ENCODE measurements at places on chromosomes 5 and 9.
A peak's percentile ranks its signal among the peaks of the same experiment; 100 is the strongest.

- no peak for DNase-seq
Observed at GRCh38 chr9:7376213-7376612, 423.4 kb downstream of the DMAC1 start.

DNA sequence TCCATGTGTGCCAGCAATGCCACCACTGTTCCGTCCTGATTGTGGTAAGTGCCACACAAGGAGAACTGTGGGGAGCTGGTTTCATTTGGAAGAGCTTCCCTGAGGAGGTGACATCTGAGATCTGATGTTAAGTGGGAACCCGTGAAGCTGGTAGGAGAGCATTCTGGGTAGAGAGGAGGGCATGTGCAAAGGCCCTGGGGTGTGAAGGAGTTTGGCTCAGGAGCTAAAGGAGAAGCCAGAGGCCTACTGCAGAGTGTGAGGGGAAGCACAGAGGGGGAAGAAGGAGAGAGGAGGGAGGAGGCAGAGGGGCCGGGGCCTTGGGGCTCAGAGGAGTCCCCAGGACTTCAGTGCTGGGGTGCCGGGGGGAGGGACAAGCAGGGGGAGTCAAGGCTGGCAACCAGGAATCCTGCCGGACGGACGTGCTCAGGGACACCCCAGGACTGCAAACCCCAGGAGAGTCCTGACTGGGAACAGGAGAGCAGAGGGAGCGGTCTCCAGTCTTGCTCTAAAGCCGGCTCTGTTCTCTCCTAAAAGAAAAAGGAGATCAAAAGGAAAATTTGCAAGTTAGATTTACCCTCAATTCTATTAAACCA is 19.7 kb downstream of the C9orf50 start:
- DNase-seq, result no peak

GRCh38 chr5:174733091-174733690 is 8.8 kb downstream of the MSX2 start:
- DNase-seq, result no peak

DNA sequence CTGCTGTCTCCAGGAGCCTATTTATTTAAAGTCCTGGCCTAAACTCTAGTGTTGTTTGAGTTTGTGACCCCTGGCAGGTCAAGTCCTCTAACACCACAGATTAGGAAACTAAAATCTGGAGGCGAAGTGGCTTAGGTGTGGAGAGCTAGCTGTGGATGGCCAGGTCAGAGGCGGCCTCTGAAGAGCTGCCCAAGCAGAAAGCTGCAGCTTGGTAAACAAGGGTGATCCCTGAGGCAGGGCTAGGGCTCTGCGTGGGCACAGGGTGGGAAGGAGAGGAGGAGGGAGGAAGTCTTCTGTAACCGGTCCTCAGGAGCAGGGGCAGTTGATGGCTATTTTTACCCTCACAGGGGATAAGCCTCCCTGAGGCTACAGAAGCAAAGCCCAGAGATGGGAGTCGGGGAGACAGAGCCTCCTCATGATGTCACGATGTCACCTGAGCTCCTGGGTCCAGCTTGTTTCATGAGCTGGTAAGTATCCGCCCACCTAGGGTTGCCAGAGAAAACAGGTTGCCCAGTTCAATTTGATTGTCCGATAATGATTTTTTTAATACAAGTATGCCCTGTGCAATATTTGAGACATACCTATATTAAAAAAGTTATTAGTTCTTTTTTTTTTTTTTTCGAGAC is 25.9 kb upstream of the BOD1 start:
- no peak for DNase-seq

- DNase-seq, result no peak
Observed at GRCh38 chr9:119961774-119962424, 592.7 kb upstream of the BRINP1 start.

- DNase-seq, result no peak
Observed at GRCh38 chr9:8408575-8409190, 609.1 kb upstream of the DMAC1 start.

GRCh38 chr9:78453450-78453849 is 156.5 kb downstream of the PSAT1 start:
- DNase-seq, result no peak

- no peak for DNase-seq
Observed at GRCh38 chr9:20988671-20989315, 42.6 kb downstream of the HACD4 start.

GRCh38 chr9:29659014-29659413 is 2085.7 kb upstream of the C9orf72 start:
- no peak for DNase-seq

- no peak for DNase-seq
Observed at GRCh38 chr5:168878135-168878745, 299.1 kb upstream of the PANK3 start.

DNA sequence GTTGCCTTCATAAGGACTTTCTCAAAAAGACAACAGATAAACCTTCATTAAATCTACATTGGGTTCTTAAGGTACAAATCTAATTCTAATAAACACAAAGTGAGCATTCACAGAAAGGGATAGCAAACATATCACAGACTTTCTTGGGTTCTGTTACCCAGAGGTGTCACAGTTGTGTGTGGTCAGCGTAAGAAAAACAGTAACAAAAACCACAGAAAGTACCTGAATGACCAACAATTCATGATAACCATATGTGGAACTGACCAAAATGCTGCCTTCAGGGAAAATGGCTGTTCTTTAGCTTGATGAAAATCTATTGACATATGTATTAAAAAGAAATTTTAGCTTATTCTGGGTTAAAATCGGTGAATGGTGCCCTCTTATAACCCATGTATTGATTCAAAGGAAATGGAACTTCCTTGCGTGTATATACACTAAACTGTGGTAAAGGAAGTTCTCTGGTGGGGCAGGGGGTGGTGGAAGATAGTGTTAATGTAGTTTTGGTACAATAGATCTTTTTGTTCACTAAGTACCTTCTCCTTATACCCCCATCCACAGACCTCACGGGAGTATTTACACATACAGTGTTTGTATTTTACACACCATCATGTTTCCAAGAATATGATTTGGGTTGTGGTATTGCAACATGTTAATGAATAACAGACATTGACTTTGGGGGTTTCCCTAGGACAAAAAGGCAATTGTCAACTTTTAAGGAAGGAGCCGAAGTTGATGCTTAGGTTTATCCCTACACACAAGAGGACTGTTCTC is 152.5 kb downstream of the APBA1 start:
- no peak for DNase-seq

- no peak for DNase-seq
Observed at GRCh38 chr9:136543280-136543679, 2.6 kb downstream of the NOTCH1 start.

DNA sequence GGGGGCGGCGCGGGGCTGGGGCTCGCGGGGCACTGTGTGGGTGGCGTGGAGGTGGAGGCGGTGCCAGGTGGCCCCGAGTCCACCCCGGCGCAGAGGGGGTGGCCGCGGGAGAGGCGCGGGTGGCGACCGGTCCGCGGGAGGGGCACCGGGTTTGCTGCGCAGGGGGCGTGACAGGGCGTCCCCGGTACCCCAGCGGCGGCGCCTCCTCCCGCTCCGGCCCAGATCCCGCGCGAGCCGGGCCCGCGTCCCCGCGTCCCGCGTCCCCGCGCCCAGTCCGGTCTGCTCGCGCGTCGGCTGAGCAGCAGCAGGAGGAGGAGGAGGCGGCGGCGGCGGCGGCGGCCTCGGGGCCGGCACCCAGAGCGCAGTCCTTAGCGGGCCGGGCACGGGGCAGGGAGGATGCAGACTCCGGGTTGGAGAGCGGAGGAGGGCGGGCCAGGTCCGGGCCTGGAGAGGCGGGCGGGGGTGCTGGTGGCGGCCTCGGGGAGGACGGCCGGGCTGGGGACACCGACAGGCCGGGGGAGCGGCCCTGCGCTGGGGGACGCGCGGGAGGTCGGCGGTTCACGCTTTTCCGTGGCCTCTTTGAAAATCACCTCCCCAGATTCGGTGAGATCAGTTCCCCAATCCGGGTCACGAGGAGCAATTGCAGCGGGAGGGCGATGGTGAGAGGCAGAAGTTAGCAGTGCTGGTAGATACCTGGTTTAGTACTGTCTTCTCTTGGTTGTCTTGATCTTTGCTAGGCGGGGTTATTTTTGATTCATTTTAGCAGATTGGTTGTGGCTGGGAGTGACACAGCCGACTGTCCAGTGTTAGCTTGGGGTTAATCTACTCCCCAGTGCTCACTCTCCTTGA is 1.7 kb downstream of the TRIO start:
- peak; percentile 52 for DNase-seq

DNA sequence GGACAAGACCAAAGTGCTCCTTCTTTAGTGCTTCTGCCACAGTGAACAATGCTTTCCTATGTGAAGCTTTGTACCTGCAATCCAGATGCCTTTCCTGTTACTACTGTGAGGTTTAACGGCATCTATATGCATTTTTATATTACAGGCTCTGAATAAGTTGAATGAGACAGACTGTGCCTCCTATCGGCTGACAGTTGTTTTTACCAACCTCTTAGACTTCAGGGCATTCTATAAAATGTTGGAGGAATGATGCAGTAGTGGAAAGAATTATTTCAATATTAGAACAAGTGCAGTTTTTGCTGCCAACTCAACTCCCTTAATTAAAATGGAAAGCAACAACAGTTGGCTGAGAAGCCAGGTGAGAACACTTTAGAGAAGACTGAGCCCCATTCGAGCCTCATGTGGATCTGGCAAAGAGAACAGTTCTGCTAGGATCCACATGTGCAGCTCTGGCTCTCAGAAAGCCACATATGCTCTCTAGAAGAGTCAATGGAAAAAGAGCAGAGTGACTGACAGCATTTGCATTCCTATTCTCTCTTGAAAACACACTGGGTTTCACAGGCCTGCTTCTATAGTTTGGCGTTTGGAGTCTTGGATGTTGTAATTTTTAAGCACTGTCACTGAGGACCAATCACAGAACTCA is 147.5 kb downstream of the LURAP1L start:
- DNase-seq, result no peak

- no peak for DNase-seq
Observed at GRCh38 chr5:2066373-2066772, 183.6 kb upstream of the IRX4 start.

GRCh38 chr5:32953694-32954093 is 242.6 kb downstream of the NPR3 start:
- DNase-seq, result no peak

DNA sequence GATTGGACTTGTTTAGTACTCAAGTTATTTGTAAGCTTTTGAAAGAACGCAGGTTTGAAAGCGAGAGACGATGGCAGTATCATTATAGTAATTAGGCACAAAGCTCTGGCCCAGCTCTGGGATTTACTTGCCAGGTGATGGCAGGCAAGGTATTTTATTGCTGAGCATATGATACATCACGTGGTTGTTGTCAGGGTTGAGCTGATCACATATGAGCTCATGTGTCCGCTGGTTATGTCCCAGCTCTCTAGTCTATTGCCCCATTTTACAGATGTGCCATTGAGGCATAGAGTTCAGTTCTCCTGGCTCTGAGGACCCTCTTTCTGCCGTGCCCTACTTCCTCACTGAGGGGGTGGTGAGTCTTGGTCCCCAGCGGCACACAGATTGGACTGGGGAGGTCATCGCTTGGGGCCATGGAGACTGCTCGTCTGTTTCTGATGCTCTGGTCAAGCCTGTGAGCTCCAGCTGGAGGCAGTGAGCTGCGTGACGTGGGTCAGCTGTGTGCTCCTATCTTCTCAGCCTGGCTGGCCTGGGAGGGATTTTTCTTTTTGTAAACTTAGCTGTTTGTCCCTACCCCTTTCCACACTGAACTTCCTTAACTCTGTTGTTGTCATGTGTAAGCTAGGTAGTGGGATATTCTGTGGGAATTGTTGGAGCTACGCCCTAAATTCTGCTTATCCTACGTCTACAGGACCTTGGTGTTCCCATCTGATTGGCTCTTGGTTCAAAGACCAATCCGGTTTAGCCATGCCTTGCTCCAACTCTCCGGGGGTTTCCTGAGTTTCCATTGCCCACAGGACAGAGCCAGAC is 2.2 kb downstream of the NXNL2 start:
- DNase-seq, result no peak

DNA sequence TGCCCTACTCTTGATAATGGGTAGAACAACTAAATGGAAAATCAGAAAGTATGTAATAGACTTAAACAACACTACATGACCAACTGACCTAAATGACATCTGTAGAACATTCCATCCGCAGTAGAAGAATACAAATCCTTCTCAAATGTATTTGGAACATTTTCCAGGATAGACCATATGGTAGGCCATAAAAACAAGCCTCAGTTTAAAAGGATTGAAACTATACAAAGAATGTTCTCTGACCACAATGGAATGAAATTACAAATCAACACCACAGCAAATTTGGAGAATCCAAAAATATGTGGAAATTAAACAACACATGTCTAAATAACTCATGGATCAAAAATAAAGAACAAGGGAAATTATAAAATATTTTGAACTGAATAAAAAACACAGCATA is 189.2 kb downstream of the NDUFS4 start:
- no peak for DNase-seq

DNA sequence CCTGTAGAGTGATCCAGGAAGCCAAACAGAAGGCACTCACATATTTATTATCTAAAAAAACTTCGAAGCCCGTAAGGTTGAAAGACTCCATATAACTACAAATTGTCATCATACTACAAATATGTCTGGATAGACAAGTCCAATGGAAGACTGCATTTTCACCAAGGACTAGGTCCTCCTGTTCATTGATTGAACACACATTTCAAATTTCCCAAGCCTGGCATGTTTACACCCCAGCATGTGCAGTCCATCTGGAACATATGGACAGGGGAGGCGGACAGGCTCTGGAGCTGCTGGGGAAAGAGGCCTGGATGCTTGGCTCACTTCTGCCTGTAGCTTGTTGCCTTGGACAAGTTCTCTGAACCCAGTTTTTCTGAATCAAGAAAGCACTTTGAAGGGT is 378.7 kb downstream of the ENC1 start:
- DNase-seq, result no peak

DNA sequence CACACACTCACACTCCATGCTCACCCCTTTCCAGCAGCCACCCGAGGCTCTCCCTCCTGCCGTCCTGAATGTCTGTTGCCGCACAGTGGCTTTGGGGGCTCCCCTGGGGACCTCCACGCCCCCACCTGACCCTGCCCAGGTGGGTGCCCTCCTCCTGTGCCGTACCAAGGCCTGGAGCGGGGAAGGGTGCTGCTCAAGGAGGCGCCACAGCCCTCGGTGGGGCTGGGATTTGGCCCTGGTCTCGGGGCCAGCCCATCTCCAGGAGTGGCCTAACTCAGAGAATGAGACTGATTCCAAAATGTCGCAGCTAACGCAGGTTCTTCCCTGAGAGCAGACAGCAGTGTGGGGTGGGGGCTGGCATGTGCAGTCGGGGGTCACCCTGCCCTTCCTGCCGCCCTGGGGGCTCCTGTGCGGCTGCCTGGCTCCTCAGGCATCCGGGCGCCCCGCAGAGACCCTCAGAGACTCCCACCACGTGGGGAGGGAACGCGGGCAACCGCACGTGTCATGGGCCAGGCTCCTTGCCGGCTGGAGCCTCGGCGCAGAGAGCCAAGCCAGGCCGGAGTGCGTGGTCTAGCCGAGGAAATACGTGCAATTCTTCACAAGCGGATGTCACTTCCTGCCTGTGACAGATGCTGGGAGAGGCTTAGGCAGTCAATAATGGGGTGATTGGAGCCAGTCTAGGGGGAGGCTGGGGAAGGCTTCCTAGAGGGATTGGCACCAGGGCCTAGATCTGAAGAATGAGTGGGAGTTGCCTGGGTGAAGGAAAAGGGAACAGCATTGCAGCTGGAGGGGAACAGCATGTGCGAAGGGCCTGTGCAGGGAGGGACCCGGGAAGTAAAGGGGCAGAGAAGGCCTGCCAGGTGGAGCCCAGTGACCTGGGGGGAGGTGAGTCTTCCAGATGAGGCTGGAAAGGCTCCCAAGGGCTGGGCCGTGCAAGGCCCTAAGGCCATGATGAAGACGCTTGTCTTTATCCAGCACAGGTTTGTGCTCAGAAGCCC is 44.1 kb downstream of the C9orf50 start:
- no peak for DNase-seq

Measured in DMS79 (cell line).